ENCODE measurements at places on chromosomes 3 and 15.

- no peak for DNase-seq
These were observed 318.0 kb downstream of the CLSTN2 start for GRCh38 chr3:140252812-140253656.

DNA sequence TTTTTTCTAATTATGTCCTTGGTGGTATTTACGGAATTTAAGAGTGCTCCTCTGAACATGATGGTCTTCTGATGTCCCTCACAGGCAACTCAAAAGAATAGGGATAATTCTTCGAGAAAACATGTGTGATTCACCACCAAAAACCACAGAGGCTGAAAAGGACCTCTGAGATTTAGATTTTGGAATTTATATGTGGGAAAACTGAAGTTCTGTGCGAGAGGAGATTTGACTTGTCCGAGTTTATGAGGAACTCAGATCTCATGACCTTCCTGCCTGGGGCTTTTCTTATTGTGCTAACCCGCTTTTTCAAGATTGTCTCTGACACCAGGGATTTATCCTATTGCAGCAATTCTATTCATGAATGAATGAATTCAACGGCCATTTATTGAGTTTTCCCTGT, 142.4 kb downstream of the FAM43A start:
- no peak for DNase-seq

DNA sequence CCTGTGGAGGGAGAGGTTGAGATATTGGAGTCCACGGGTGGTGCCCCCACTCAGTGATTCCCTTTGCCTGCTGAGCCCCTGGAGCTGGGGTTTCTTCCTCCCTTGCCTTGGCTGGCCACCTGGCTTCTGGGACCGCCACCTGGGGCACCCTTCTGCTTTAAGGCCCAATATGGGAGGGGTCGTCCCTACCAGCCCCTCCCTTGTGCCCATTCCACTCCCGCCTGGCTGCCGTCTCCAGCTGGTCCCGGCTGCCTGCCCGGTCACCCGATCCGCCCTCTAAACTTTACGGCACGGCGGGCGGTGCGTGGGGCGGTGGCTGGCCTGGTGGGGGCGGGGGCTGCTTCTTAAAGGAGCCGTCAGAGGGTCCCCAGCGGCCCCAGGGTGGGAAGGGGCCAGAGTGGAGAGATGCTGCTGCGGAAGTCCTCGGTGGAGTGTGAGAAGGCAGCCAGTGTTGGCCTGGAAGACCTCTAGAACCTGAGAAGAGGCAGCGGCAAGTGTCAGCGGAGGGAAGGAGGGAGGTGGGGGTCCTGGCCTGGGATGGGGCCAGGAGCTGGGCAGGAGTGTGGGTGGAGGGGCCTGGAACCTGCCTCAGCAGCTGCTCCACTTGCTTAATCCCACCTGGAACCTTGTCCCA, 1.6 kb upstream of the SEMA3B start:
- no peak for DNase-seq

DNA sequence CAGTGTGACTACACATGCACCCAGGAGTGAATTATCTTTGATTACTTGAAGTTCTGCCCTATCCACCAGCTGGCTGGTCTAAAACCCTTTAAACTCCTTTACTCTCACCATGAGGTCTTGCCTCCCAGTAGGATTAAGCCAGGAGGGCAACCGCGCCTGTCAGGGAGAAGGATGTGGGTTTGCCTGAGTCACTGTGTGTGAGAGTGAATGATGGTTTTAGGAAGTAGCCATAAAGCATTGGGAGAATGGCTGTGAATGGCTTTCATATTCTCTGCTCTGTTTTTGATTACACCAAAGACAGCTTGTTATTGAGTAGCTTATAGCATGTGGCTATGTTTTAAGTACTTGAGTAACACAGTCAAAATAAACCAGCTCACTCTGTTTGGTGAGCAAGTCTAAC, 637.7 kb upstream of the TBL1XR1 start:
- DNase-seq = peak; percentile 5

GRCh38 chr15:69693059-69693458, 240.4 kb downstream of the RPLP1 start:
- DNase-seq = no peak

GRCh38 chr3:182436547-182436946, 356.8 kb upstream of the ATP11B start:
- DNase-seq = no peak

DNA sequence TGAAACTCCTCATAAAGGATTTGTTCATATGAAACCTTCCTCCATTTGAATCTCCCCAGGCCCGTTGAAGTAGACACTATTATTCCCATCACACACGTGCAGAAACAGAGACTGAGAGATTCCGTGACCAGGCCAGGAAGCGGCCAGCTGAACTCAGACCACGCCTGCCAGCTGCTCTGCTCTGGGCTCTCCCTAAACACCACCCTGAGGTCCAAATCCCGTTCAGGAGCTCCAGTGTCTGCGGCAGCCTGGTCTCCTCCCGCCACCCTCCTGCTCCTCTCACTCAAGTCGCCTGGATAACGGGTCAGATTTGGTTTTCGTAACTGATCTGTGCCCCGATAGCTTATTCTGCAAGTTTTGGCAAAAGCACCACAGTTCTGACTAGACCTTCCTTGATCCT, 53.6 kb upstream of the SNRPA1 start:
- DNase-seq = no peak

- no peak for DNase-seq
These were observed 40.7 kb downstream of the DUT start for GRCh38 chr15:48371961-48372360.

- no peak for DNase-seq
These were observed 26.0 kb downstream of the MME start for GRCh38 chr3:155106119-155106518.

- no peak for DNase-seq
These were observed 381.5 kb upstream of the C2CD4B start for GRCh38 chr15:62546628-62547027.

DNA sequence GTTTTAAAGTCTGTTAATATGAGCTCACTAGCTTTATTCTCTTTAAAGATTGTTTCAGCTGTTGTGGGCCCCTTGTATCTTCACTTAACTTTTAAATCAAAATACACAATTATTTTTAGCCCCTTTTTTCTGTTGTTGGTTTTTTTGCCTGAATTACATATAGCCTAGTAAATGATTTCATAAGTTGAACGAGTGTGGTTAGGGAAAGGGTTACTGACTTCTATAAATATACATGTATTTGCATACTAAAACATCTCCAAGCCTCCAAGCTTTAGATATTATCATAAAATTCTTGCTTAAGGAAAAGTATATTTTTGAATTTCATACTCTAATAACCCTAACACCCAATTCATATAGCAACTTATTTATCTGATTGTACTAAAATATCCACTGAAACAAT, 73.2 kb upstream of the ARL6 start:
- no peak for DNase-seq

DNA sequence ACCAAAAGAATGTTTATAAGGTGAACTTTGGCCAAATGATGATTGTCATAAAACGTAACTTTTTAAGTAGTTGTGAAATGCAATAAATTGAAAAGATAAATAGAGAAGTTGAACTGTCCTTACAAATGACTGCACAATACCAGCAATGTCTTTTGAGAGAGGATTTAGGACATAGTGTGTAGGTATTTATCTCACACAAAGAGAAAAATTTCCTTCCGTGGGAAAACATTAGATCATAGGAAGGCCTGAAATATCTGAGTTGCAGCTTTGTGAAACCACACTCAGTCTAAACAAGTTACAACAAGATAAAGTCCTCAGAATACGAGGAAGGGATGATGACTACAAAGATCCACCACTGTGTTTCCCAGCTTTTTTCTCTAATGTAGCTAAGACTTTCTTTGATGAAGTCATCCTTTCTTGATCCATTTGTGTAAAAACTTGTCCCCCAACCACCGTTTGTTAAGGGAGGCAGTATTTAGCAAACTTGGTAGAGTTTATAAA, 16.0 kb downstream of the ROBO2 start:
- no peak for DNase-seq

DNA sequence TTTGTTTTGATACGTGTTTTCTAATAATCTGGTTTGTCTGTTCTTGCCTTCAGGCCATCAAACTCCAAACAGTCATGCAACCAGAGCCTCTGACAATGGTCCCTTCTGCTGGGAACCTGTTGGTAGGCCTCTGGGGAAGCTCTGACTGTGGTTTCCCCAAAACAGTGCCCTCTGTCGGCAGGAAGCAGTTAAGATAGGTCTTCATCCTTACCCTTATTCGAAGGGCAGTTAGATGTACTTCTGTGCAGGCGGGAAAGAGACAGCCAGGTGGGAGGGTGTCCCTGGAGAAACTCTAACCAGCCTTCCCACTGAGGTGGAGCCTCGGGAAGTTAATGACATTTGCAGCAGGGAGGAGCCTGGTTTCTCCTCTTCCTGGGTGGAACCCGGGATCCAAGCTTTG, 81.6 kb upstream of the CHMP2B start:
- peak; percentile 44 for DNase-seq

- DNase-seq = peak; percentile 8
These were observed 202.9 kb upstream of the PROK2 start for GRCh38 chr3:71987828-71988227.

GRCh38 chr3:38039899-38040261, 872 bp downstream of the DLEC1 start:
- DNase-seq = peak; percentile 66

DNA sequence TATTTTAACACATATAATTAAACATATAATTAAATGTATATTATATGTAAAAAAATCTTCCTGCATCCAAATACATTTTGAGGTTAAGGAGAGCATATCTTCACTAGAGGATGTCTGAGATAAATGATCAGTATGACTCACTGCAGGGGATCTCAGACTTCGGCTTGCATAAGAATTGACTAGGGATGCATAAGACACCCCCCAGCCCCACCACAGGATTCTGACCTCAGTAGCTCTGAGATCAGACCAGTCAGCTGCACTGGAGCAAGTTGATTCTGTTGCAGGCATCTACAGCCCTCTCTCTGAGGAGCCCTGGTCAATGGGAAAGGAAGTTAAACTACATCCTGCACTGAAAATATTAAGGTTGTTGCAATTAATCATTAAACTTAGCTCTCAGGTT, 29.0 kb upstream of the TBC1D21 start:
- no peak for DNase-seq

GRCh38 chr15:100201376-100202280, 140.1 kb downstream of the ADAMTS17 start:
- no peak for DNase-seq

GRCh38 chr3:148006508-148006907, 597.3 kb downstream of the ZIC1 start:
- DNase-seq = peak; percentile 2

- DNase-seq = no peak
These were observed 181.6 kb upstream of the RASGRP1 start for GRCh38 chr15:38746211-38746610.

GRCh38 chr3:71578054-71578751, 5.3 kb downstream of the FOXP1 start:
- DNase-seq = peak; percentile 5

DNA sequence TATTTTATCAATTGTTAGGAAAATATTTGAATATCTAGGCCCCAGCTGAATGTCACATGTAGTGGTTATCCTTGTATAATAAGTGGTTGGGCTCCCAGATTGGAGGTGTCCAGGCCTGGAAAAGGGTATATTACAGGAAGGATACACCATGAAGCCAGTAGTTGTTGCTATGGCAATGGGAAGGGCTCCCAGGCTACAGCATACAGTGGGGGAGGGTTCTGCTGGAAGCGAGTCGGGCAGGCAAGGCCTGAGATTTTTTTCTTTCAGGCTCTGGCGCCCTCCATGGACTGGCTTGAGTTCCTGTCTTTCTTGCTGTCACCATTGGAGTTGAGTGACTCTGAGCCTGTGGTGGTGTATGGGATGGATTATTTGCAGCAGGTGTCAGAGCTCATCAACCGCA, 8.9 kb downstream of the ECE2 start:
- peak; percentile 67 for DNase-seq

- DNase-seq = peak; percentile 72
These were observed 37.0 kb downstream of the CDC25A start for GRCh38 chr3:48151058-48151806.

All from hematopoietic multipotent progenitor cell treated with erythropoietin and hydrocortisone succinate and interleukin-3 and kit ligand, for 8 days (in vitro differentiated cells).